ENCODE measurements at places on chromosomes 7 and 10. TPM values are rescaled to one million over a fixed set of nuclear protein-coding genes. Genes with fewer than 3 reads are reported as not detected.

DNA sequence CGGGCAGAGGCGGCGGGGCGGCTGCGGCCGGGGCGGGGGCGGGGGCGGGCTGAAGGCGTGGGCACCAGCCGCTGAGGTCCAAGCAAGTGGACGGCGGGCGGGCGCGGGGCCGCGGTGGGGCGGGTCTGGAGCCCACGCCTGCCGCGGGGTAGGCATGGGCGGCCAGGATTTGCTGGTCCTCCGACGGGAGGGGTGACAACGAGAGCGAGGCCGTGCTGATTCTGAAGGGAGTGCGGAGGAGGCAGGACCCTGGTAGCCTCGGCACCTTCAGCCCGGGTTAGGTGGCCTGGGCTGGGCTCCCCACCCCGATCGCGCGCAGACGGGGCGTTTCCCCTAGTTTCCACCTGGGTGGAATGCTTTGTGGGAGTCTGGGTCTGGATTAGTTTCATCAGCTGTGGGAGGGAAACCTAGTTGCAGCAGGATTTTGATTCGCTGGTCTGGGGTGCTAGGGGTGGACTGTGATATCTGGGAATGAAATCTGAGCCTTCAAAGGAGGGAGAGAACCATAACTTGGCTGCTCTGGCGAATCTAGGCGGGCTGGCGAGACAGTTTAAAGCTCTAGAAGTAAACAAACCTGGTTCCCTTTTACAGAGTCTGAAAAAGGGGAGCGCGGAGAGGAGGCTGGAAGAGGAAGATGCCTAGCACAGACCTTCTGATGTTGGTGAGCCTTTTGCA, 609 bp downstream of the SGPL1 start:
- DNase-seq: peak; percentile 70

DNA sequence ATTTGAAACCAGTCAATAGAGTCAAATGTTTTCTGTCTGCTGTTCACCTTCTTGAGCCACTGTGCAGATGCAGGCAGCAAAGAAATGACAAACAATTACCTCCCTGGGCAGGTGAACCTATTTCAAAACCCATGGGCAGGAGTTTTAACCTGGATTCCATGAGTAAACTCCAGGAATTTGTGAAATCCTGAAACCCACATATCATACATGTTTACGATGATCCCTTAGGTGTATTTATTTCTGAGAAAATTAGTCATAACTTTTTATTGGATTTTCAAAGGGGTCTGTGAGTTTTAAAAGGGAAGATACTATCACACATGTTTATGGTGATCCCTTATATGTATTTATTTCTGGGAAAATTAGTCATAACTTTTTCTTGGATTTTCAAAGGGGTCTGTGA, 59.8 kb downstream of the ARL5B start:
- no peak for DNase-seq

DNA sequence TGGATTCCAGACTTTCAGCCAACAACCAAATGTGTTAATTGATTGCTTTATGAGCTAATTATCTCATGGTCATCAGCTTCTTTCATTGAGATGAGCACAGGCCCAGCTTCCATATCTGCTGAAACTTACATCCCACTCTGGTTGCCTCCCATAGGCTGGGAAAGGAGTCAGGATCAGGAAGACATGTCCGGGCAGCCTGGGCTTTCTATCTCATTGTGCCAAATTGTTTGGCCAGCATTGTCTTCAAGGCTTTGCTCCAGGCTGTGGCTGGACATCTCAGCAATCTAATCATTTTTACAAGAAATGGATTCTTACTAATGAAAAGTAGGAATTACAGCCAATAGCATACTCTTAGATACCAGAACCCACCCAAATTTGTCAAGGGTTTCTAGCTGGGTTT, 295.2 kb downstream of the CXCL12 start:
- DNase-seq: no peak

GRCh38 chr10:58644311-58644710, 131.6 kb downstream of the BICC1 start:
- no peak for DNase-seq

DNA sequence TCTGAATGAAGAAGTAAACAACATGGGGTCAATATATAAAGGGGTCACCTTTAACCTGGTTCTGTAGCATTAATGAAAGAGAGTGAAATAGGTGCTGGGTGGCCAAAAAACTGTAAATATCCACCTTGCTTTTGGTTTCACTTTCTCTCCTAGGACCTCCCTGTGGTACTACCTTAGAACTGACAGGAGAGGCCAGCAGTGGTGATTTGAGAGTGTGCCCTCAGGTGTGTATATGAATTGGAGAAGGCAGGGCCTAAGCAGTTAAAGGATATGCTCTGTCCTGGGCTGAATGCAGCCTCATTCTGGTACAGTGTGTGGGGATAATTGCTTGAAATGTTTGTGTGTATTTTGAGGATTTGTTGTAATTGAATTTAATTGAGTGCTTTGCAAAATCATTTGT, 62.0 kb downstream of the BBS9 start:
- peak; percentile 39 for DNase-seq

- no peak for DNase-seq
Measured at GRCh38 chr7:27091105-27091504, 4.7 kb downstream of the HOXA1 start.

DNA sequence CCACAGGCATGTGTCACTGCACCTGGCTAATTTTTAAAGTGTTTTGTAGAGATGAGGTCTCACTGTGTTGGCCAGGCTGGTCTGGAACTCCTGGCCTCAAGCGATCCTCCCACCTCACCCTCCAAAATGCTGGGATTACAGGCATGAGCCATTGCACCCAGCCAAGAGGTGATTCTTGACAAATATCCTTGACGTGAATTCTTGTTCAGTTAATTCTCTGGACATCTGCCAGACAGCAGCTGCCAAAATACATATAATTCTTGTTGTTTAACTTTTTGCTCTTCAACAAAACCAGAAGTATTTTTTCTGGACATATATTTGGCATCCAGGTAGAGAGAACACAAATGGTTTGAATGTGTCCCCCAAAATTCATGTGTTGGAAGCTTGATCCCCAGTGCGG, 3.2 kb downstream of the ACADSB start:
- DNase-seq: no peak

- DNase-seq: no peak
Measured at GRCh38 chr7:91083855-91084644, 180.2 kb upstream of the FZD1 start.

DNA sequence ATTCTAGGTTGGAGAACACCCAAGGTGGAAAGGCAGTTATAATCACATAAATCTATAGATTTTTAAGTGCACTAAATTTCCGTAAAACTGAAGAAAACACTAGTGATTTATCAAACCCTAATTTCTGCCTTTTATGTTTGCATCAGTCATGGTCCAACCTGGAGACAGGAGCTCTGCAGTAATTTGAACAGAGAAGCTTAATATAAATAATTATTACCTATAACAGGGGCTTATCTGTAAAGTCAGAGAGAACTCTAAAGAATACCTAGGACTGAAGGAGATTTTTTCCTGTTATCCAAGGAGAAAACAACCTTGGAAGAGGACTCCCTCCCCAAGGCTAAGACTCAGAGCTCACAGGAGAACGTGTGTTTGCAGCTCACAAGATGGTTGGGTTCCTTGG, 95.1 kb downstream of the MPP7 start:
- DNase-seq: no peak

- DNase-seq: no peak
Measured at GRCh38 chr10:69269761-69270160, 8.5 kb upstream of the HK1 start.

- DNase-seq: no peak
Measured at GRCh38 chr10:123781324-123781900, 110.2 kb downstream of the CPXM2 start.

- DNase-seq: no peak
Measured at GRCh38 chr10:125721035-125721434, 1.5 kb downstream of the EDRF1 start.

DNA sequence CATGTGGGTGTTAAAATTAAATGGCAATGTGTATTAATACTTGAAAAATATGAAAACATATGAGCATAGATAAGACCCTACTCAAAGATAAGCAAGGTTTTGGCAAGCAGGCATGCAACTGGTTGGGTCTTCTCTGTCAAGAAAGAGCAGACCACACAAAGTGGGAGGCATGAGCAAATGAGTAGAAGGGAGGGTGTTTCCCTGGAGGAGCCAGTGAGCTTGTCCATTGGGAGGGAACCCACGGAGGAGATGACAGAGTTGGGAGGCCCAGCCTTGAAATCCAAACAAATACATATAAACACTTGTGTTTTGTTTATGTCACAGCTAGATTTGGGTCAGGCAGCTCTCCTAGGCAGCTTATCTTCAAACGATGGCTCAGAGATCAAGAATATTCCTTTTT, 134.5 kb upstream of the CXCL12 start:
- no peak for DNase-seq

DNA sequence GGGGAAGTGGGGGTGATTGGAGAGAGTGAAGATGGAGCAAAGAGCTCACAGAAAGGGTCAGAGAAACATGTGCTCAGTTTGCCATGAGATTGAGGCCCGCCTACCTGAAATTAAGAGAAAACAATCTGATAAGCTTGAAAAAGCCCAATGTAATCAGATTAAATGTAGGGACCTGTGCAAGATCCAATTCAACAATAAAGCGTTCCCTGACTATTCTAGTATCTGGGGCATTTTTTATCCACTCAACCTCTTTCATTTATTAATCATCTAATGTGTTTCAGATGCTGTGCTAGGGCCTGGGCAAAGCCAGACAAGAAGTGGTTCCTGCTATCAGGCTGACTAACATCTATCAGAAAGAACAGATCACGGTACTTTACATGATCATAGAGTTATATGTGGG, 238.4 kb upstream of the MYO3A start:
- no peak for DNase-seq

- DNase-seq: no peak
Measured at GRCh38 chr7:135775230-135775629, 26.6 kb upstream of the FAM180A start.

DNA sequence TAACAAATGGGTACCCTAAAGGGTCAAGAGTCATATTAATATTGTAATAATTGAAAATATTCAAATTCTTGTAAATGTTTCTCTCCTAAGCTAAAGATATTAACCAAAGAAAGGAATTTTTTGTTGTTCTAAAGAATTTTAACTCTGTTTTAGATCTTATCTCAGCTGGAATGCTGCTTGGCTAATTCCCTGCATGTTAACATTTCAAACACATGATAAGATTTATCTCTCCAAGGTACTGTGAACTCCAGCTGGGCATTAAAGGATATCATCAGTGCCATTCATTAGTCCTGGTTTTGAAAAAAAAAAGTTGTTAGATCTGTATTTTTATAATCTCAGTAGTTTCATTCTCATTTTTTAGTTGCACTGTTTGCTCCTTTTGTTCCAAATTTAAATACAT, 76.9 kb downstream of the MAPK8 start:
- no peak for DNase-seq

GRCh38 chr10:79308016-79308415, 39.3 kb upstream of the PPIF start:
- DNase-seq: no peak

- no peak for DNase-seq
Measured at GRCh38 chr10:23692736-23693135, 253.9 kb downstream of the OTUD1 start.

DNA sequence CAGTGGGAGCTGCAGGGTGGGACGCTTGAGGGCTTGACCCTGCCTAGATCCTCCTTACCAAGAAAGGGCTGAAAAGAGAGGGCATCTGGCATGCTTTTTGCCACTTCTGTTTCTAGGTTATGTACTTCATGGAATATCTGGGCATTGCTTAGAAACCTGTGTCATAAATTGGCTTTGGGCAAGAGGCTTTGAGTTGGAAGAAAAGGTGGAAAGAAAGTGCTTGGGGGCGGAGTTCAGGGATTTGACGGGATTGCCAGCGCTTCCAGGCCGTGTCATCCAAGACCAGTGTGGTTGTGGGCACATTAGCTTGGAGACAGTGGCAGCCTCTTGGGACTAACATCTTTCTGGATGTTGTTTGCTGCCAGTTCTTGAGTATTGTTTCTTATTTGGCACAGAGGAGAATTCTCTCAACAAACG, 825 bp downstream of the ZNF862 start:
- no peak for DNase-seq

DNA sequence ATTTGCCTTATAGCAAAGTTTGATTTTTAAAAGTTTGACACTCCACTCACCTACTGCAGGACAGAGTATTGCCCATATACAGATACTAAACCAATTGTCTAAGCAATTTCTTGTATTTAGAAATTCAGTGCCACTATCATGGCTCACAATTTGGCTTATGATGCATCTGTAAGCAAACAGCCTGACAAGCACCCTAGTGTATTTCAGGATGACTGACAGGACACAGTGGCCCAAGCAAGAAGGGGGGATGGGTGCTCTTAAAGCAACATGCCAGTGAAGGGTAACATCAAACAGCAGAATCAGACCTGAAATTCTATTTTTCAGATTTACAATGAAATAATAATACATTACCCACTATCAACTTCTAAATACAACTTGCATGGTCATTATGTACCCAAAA, 30.5 kb downstream of the CTNNA3 start:
- DNase-seq: no peak

DNA sequence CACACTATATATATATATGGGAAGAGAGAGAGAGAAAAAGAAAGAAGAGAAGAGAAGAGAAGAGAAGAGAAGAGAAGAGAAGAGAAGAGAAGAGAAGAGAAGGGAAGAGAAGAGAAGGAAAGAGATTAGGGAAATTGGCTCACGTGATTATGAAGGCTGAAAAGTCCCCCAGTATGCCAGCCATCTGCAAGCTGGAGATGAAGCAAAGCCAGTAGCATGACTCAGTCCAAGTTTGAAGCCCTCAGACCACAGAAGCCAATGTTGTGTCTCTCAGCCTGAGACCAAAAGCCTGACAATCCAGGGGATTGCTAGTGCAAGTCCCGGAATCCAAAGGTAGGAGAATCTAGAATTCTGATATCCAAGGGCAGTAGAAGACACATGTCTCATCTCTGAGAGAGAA, 206.3 kb upstream of the PRSS1 start:
- no peak for DNase-seq

DNA sequence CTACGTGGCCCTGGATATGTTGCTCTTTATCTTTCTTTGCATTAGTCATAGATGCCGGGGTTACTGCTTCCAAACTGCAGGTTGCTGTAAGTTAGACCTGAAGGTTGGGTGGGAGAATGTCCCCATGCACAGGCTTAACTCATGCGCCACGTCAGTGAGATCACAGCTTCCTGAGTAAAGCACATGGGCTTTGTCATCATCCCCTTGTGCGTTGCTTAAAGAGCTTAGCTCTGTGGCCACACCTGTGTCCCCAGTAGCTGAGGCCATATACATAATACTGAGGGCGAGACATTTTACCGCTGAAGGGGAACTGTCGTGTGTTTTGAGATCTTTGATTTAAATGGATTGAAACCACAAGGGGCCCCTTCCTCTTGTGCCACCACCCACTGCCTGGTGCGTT, 45.8 kb upstream of the BTBD16 start:
- DNase-seq: no peak

DNA sequence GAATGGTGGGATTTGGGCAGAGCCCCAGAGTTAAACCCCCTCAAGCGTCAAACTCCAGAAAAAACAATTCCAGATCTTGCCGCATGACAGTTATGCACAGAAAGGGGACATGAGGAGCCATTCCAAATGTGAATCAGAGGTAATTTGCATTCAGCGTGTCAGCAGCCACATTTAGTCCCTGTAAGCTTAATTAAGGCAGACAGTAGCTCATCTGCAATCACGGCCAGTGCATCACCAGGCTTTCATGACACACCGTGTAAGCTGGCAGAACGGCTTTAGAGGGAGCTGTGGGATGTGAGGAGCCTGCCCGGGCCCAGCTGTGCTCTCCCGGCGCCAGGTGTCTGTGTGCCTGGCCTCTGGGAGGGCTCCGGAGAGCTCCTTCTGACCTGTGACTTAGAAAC, 18.7 kb upstream of the PRKAG2 start:
- DNase-seq: no peak

Gene ITGB8
- 7.1 TPM for total RNA-seq

Gene SLC16A9
- total RNA-seq: 4.3 TPM

Gene LRRD1
- not detected for total RNA-seq

Gene NIPSNAP2
- total RNA-seq: 39.7 TPM

Gene RELN
- 0.02 TPM for total RNA-seq

Gene MCM10
- 67.4 TPM for total RNA-seq

Gene EMX2
- total RNA-seq: not detected

Gene PSD
- 3.4 TPM for total RNA-seq
